ENCODE measurements at places on chromosomes 1 and 21.

GRCh38 chr1:48208251-48208650 lies 14.3 kb upstream of the SLC5A9 start:
- no peak for DNase-seq

DNA sequence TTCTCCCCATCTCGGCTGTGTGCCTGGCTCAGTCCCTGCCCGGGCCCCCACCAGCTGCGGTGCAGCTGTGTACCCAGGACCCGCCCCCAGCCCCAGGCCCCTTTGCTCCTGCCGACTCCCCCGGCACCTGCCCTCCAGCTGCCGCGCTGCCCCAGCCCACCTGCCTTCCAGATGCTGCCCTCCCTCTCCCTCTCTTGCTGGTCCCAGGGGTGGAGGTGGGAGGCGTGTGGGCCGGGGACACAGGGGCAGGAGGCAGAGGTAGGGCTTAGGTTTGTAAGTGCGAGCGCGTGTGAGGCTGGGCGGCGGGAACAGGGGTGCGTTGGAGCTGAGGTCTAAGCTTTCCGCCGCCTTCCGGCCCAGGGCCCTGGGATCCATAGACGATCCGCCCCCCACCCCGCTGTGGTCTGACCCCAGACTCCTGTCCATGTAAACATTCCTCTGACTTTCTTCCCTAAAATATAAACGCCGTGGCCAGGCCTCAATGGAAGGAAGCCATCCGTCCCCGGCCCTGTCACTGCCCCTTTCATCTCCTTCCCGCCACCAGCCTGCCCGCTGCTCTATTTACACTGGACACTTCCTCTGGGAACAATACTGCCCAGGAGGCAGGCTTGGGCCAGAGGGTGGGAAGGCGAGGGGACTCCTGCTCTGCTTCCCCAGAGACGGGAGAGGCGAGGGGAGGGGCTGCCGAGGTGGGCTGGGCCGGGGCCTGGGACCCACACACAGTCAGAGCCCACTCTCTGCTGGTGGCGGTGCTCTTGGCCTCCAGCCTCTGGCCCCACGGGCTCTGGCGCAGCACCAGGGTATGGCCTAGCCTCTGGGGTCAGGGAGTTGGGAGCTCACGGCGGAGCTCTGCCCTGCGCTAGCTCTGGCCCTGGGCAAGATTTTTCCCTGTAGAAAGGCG lies 128.3 kb downstream of the CASZ1 start:
- no peak for DNase-seq

GRCh38 chr1:15153184-15153841 lies at the start of gene TMEM51:
TSS of gene TMEM51 (plus strand) at chr1:15153747. CDS start at chr1:15215088, 61,341 bp downstream.
- DNase-seq: peak; percentile 31

DNA sequence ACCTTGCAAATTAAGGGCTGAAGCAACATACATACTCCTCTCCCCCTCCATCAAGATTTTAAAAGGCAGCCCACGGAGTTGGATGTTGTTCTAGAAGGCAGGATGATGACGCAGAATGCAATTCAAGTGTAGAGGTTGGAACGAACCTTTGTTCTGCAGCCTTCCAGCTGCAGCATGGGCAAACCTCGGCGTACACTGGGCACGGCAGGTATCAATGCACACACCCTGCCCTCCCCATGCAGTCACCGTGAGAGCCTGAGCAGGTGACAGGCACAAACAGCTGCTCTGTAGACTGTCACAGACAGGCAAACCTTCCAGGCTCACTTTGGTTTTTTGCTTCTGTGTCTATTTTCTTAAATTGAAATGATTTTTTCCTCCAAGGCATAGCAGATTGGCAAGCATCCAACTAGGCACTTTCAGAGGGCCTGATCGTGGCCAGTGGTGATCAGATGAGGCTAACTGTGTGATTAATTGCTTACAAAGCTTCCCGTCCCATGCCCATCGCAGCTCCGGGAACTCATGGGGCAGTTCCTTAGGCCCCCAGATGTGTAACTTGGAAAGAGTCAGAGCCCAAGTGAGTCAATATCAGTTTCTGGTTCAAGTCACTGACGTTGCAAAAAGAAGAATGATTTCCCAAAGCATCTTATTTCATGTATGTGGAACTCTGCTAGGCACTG lies 82.3 kb downstream of the ITPKB start:
- peak; percentile 50 for DNase-seq

- DNase-seq: no peak
These were observed 102.3 kb upstream of the ZNF648 start for GRCh38 chr1:182163821-182164223.

DNA sequence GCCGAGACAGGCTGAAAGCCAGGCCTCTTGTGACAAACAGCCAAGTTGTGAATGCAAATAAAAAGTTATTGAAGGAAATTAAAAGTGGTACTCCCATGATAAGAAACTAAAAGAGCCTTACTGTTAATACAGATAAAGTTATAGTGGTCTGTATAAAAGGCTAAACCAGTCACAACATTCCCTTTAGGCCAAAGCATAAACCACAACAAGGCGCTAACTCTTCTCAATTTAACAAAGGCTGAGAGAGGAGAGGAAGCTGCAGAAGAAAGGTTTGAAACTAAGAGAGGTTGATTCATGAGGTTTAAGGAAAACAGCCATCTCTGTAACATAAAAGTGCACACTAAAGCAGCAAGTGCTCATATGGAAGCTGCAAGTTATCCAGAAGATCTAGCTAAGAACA lies 10.7 kb downstream of the C1orf105 start:
- no peak for DNase-seq

- no peak for DNase-seq
These were observed at the start of gene EDARADD for GRCh38 chr1:236393681-236394481. TSS of gene EDARADD (plus strand) at chr1:236394286. CDS start at chr1:236394445, 159 bp downstream.

GRCh38 chr1:174232761-174233160 lies 73.4 kb downstream of the RABGAP1L start:
- no peak for DNase-seq

GRCh38 chr1:89887713-89888112 lies 66.9 kb downstream of the LRRC8D start:
- no peak for DNase-seq

DNA sequence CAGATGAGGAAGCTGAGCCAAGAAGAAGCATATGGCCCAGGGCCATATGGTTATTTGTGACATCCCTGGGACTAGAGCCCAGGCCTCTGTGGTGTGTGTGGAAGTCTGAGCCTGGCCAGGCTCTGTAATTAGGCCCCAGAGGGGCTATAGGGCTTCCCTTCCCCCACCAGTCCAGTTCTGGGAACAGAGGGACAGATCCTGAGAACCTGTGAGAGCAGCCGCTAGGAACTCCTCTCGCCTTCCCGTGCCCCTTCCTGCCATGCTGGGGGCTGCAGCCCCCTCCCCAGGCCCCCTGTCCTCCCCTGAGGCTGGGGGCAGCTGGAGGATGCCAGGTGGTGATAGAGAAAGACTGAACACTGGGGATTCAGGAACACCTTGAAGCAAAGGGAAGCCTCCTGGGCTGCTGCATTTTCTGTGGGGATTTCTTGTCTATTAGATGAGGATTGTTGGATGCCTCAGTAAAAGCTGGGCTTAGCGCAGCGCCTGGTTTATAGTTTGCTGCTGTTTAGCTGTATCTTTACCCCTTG lies 33.3 kb downstream of the COQ8A start:
- DNase-seq: no peak

DNA sequence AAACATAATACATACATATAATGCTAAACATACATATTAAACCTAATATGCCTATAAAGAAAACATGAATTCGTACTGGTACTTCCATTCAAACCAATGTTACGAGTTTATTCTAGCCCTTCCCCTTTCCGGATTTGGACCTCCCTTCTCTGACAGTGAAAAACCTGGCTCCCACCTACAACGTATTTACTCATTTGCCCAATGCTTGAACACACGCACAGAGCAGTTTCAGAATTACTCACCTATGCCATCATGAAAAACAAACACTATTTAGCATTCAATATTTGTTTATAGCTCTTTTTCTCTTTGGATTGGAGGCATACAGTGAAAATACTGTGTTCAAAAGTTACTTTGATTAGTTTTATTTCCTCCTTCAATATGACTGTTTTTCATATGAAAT lies 204.4 kb downstream of the LMX1A start:
- DNase-seq: no peak

- DNase-seq: no peak
These were observed 20.5 kb downstream of the CLCA4 start for GRCh38 chr1:86567341-86567740.

DNA sequence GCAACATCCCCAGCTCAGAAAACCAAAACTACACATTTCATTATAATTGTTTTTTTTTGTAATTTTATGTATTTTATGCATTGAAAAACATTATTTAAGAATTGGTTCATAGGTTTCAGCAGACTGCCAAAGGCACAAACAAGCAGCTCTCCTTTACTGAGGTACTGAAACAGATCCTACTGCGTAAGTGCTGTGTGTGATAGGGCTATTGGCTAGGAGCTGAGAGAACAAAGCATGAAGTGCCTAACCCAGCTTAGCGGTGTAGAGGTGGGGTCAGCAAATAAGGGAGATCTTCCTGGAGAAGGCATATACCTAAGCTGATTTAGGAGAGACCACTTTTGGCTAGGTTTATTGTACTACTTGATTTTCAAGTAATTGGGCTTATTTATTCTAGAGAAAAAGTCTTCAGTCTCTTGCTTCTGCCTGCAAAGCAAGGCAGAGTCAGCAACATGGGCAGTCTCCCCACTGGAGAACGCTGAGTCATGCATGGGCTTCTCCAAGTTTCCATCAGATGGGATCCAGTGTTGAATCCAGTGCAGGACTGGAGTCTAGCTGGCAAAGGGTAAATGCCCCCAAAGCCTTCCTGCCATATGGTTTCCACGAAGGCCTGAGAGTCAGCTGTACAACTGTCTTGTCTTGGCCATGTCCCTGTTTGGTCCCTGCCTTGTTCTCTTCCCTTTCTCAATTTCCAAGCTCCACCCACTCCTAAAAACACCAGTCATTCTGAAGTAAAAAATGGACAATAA lies 18.0 kb upstream of the YTHDF2 start:
- DNase-seq: no peak

- peak; percentile 23 for DNase-seq
These were observed 46.2 kb downstream of the USP25 start for GRCh38 chr21:15775981-15776380.

- peak; percentile 49 for DNase-seq
These were observed 14.9 kb downstream of the MAP3K7CL start for GRCh38 chr21:29145354-29145782.

DNA sequence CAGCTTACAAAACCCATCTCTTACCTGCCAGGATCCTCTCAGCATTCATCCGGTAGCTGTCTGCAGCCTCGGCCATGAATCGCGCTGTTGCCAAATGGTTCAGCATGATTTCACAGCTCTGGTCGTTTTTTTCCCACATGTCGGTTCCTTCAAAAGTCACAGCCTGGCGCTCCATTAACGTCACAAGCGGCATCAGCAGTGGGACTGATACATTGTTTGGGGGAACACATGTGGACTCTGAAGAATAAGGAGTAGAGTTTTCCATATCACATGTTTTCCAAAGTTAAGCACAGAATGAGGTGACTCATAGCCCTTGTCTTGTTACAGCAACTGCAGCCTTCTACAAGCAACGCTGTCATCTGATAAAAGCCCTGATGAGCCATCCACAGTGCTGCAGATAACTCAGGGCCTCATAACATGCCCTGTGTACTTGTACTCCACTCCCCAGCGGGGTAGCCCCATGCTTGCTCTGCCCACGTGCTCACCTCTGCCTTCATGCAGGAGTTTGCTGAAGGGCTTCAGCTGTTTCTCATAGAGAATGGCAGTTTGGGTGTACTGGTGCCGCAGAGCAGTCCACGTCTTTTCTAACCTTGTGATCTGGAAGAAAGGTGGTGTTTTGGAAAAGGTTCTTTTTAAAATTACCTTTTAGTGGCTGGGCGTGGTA lies 114.2 kb downstream of the BCAR3 start:
- peak; percentile 44 for DNase-seq

DNA sequence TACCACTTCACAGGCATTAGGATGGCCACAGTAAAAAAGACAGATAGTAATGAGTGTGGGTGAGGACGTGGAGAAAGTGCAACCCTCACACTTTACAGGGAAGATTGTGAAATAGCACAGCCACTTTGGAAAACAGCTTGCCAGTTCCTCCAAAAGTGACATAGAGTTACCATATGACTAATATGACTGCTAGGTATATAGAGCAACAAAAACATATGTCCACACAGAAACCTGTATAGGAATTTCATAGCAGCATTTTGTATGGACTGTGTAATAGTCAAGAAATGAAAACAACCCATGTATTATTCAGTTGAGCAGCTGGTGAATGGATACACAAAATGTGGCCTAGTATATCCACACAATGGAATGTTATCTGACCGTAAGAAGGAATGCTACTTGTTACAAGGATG lies 30.4 kb upstream of the LBR start:
- DNase-seq: no peak

- no peak for DNase-seq
These were observed 20.2 kb downstream of the IPP start for GRCh38 chr1:45730075-45730779.

GRCh38 chr1:9181990-9182783 lies 52.4 kb upstream of the H6PD start:
- no peak for DNase-seq

GRCh38 chr1:178457651-178458050 lies 39.1 kb downstream of the CLEC20A start:
- DNase-seq: no peak

DNA sequence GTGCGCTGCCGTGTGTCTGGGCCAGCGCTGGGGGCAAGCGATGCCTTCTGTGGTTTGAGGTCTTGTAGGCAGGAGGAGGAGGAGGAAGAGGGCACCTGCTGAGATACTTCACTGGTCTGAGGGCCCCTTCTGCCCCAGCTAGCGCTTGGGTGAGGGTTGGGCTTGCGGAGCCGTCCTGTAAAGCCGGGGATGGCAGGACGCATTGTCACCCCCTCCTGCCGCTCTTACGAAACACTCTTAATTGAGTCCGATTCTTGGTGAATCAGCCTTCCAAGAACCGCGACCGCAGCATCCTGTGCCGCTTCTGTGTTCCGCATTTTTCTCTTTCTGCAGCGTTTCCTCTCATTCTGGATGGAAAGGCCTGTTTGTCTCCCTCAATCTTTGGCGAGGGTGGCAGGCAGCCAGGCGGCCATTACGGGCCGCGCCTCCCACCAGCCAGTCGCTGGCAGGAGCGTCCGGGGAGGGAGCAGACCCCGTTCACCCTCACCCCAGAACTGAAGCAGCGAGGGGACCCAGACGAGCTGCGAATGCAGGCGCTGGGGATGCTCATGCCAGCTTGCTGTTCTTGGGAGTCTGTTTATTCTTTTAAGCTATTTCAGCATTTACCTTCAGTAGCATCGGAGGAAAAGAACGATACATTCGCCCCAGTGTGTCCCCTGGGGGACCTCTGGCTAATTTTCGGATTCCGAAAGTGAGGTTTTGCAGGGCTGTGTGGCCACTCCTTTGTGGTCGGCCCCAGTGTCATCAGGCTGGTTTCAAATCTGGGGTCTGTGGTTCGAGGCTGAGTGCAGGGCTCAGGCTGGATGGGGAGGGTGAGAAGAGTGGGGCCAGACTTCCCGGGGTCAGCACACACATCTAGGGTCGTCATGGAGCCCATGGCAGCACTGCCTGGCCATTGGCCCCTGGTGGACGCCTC lies 62.7 kb downstream of the SKI start:
- DNase-seq: peak; percentile 85

DNA sequence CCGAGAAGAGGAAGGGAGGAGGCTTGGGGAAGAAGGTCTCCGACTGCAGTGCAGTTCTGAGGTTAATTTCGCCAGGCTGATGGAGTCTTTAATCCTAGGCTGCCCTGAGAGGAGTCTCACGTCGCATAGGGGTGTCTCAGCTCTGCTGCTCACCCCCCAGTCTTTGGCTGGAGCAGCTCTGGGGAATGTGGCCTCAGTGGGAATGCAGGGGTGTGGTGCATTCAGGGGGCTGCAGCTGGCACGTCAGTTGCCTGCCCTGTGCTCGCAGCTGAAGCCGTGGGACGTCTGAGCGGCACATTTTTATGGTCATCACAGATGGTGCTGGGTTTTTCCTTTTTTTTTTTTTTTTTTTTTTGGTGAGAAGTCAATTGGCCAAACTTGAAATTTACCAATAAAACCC lies 38.2 kb downstream of the ACTN2 start:
- no peak for DNase-seq

- no peak for DNase-seq
These were observed 67.1 kb downstream of the KCNJ15 start for GRCh38 chr21:38323721-38324531.

Measured in H54 (cell line).